ENCODE measurements at places on chromosomes 16 and 17.
A peak's percentile ranks its signal among the peaks of the same experiment; 100 is the strongest.

DNA sequence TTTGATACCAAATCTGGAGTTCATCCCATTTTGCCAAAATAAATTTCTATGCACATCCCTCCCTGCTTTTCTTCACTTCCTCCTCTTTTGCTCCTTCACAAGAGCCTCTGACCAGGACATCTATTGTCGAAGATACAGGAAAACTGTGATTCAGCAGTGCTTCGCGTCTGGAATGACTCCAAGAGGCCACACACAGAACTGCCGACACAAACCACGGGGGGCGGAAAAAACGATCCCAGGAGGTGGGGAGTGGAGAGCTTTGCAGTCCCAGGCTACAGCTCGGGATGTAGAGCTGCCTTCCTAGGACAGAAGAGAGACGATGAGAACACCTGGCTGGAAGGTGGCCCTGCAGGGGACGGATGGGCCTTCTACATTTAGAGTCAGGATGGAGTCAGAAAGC, 102.8 kb downstream of the XYLT1 start:
- no peak for DNase-seq

DNA sequence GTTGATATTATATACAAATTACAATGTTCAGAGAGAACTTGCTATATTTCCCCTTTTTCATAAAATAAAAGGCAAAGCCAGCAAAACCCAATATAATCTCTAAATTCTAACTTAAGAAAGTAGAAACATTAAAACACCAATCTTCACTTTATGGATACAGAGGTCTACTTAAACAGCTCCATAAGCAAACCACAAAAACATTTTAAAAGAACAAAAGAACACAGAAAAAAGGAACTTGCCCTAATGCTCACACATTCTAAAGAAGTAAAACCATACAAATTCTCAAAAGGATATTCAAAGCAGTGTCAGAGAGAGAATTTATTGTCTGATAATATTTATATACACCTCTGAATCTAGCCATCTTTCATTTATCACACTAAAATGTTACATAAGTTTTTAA, 606 bp downstream of the ABCA10 start:
- no peak for DNase-seq

- DNase-seq, result no peak
Measured at GRCh38 chr17:30292286-30292858, 628 bp upstream of the BLMH start.

DNA sequence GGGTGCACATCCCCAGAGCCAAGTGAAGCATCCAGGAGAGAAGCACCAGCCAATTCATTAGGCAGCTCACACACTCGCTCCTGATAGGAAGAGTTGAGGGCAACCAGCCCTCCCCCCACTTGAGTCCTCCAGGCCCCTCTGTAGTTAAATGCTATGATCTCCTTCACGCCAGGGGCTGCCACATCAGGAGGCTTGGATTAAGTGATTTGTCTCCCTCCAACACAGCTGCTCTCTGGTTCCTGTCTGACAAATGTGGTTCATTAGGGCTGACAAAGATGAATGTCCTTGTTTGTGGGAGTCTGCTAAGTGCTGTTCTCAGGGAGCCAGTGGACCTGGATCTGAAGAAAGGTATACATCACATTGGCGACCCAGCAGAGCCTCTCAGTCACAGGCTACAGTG, 94.5 kb upstream of the WSCD1 start:
- no peak for DNase-seq

DNA sequence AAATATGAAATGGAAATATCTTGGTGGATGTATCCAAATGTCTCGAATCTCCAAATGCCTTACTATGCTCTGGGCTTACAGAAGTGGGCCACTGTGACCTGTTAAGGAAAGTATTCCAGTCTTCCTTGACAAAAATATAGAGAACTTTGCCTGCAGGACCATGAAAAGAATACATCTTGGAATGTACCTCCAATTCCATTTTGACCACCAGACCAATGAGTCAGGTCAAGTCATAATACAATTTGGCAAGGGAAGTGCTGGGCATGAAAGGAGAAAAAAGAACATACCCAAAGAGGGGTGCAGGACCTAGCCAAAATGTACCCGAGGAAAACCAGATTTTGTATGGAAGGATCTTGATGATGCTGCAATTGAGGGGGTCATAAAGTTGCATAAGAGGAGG, 1153.7 kb upstream of the GOT2 start:
- no peak for DNase-seq

DNA sequence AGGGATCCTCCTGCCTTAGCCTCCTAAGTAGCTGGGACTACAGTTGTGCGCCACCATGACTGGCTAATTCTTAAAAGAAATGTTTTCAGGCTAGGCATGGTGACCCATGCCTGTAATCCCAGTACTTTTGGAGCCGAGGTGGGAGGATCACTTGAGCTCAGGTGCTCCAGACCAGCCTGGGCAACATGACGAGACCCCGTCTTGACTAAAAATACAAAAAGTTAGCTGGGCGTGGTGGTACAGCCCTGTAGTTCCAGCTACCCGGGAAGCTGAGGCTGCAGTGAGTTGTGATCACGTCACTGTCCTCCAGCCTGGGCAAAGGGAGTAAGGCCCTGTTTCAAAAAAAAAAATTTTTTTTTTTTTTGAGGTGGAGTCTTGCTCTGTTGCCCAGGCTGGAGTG, 173.1 kb downstream of the SEC14L1 start:
- DNase-seq, result no peak

- no peak for DNase-seq
Measured at GRCh38 chr16:88759245-88759975, 25.6 kb downstream of the PIEZO1 start.

DNA sequence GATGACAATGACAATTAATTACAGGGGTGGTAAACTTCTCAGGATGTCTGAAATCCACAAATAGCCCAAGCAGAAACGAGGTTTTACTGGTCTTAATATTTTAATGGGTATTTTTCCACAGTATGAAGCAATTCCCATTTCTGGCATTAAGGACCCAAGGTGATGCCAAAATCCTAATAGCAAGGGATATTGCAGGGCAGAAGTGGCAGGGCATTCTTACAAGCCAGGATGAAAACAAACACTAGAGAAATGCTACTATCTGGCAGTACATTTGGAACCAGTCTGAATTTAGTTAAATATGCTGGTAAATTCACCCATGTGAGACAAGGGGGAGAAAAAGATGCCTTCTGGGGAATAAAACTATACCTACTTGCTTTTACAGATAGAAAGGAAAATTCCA, 45.2 kb downstream of the RND2 start:
- no peak for DNase-seq

GRCh38 chr17:31318298-31318801, 3.1 kb downstream of the EVI2A start:
- DNase-seq, result no peak

GRCh38 chr16:30996985-30997724, 12.1 kb downstream of the HSD3B7 start:
- DNase-seq, result peak; percentile 68

DNA sequence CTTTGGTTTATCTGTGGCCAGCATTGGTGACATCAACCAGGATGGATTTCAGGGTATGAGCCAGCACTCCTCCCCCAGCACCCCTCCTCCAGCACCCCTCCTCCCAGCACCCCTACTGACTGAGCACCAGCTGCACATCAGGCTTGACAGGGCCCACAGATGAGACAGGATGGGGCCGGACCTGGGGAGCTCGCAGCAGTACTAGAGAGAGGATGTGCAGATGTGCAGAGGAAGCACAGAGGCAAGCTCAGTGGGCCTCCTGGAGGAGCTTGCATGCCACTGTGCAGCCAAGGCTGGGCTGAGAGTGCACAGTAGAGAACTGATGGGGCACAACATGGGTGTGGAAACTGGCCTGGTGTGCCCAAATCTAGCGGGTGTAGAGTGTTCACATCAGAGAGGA, 16.2 kb downstream of the ITGA3 start:
- DNase-seq, result no peak

GRCh38 chr17:5762191-5762590, 177.9 kb upstream of the NLRP1 start:
- no peak for DNase-seq

DNA sequence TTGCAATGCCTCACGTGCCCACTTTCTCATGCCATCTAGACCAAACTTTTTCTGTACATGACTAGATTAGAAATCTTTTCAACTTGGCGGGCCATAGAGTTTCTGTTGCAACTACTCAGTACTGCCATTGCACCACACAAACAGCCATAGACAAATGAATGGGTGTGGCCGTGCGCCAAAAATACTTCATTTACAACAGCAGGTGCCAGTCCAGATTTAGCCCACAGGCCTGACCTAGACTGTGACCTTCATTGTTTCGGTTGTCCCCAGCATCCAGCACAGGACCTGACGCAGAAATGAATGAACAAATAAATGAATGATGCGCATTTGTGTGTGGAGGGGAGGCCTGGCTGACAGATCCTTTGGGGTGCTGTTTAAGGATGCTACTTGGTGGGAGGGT, 14.3 kb upstream of the PDK2 start:
- DNase-seq, result no peak

GRCh38 chr16:86888231-86889053, 310.1 kb downstream of the FOXL1 start:
- no peak for DNase-seq
